ENCODE measurements at places on chromosomes 6 and 20. TPM values are rescaled to one million over a fixed set of nuclear protein-coding genes. Genes with fewer than 3 reads are reported as not detected.

GRCh38 chr20:14441201-14441600, 103.8 kb upstream of the FLRT3 start:
- DNase-seq: no peak
- H3K4me1 ChIP-seq: no peaks in the 10 kb centered on the region
- H3K27me3 ChIP-seq: no peaks in the 10 kb centered on the region
- H3K36me3 ChIP-seq: no peaks in the 10 kb centered on the region

DNA sequence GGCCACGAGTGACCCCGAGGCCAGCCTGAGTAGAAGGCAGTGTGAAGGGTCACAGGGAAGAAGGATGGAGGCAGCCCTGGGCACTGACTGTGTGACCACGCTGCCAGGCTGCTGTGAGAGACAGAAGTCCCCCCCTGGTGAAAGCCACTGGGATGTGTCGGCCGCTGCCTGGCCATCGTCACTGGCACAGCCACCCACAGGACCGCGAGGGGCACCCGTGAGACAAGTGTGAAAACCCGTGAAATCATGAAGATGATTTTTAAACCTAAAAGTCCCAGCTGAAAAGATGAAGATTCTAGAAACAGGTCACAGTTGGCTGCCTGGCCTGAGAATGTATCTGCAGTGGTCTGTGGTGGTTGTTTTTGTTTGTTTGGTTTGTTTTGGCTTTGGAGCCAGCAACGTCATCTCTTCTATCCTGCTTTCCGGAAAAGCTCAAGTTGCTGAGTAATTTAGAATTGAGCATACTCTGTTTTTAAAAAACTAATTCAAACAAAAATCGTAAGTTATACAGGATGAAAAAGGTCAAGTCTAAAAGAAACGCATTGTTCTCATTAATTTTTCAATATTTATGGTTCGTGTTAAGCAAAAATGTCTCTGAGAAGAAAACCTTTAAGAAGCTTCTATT, 94.7 kb downstream of the HUS1B start:
- DNase-seq: no peak
- H3K27me3 ChIP-seq: no peaks in the 10 kb centered on the region
- H3K4me1 ChIP-seq: peaks cover 46% of the 10 kb centered on the region
- H3K36me3 ChIP-seq: peaks cover 59% of the 10 kb centered on the region
- no peak overlapping the region for H3K4me3 ChIP-seq

GRCh38 chr20:35588397-35588796, 27.2 kb upstream of the SPAG4 start:
- no peaks in the 10 kb centered on the region for H3K36me3 ChIP-seq
- no peak overlapping the region for H3K27ac ChIP-seq
- peaks cover 2% of the 10 kb centered on the region for H3K27me3 ChIP-seq
- no peaks in the 10 kb centered on the region for H3K4me1 ChIP-seq
- H3K4me3 ChIP-seq: no peak overlapping the region

- H3K4me3 ChIP-seq: no peak overlapping the region
- peaks cover 13% of the 10 kb centered on the region for H3K36me3 ChIP-seq
- peaks cover 55% of the 10 kb centered on the region for H3K27me3 ChIP-seq
- peaks cover 3% of the 10 kb centered on the region for H3K4me1 ChIP-seq
Measured at GRCh38 chr6:28742668-28743270, 181.0 kb downstream of the TRIM27 start.

- no peak for DNase-seq
- no peak overlapping the region for H3K4me3 ChIP-seq
- H3K36me3 ChIP-seq: peaks cover 19% of the 10 kb centered on the region
- H3K27ac ChIP-seq: no peak overlapping the region
- no peaks in the 10 kb centered on the region for H3K27me3 ChIP-seq
Measured at GRCh38 chr6:75288023-75288422, 3.4 kb upstream of the TMEM30A start.

Gene GSTA3
- not detected for total RNA-seq

Gene CRISP3
- total RNA-seq: not detected

DNA sequence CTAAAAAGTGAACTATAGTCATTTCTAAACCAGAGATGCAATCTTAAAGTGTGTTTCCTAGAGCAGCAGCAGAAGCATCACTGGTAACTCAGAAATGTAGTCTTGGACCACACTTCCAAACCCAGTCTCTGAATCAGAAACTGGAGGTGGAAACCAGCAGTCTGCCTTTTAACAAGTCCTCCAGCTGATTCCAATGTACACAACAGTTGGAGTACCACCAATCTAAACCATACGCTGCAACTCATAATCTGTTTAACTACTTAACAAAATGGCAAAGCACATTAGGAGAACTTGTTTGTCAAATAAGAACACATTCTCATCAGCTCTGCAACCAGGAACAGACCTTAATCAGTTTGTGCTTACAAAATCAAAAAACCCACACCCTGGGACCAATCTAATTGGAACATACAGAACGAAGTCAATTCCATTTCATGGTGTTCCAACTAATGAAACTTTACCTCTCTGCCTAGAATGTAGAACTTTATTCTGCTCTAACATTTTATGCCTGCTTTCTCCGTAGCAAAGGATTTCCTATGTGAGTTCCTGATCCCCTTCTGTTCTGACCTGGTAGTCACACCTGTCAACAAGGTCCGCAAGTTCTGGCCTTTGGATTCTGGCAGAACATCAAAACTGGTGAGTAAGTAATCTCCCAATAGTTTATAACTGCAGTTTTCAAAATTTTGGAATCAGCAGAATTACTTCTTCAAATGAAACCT, 390.4 kb downstream of the HTR1B start:
- H3K36me3 ChIP-seq: no peaks in the 10 kb centered on the region
- H3K27ac ChIP-seq: no peak overlapping the region
- no peak for DNase-seq
- H3K4me1 ChIP-seq: no peaks in the 10 kb centered on the region
- H3K4me3 ChIP-seq: no peak overlapping the region
- no peaks in the 10 kb centered on the region for H3K27me3 ChIP-seq

- H3K4me1 ChIP-seq: peaks cover 4% of the 10 kb centered on the region
- no peaks in the 10 kb centered on the region for H3K36me3 ChIP-seq
- H3K27ac ChIP-seq: no peak overlapping the region
- H3K27me3 ChIP-seq: no peaks in the 10 kb centered on the region
- DNase-seq: no peak
Measured at GRCh38 chr20:61903575-61904340, 161.9 kb downstream of the TAF4 start.

Gene GINS1
- 28.0 TPM for total RNA-seq

DNA sequence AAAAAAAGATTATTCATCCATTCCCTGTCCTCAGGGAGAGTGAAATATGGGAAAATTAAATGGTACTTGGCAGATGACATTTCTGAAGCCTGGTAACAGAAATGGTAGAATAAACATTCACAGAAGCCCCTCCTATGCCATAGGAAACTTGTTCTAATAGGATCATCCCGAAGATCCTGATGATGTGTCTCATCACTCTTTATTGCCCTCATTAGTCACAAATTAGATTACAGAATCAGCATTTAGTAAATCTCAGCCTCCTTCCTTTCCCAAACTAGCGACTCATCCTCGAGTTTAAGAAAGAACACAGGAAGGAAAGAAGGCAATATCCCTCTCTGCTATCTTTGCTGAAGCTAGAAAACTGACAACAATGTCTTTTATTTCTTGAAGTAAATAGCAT, 154.4 kb downstream of the TMEM200A start:
- H3K4me1 ChIP-seq: peaks cover 36% of the 10 kb centered on the region
- no peak for DNase-seq
- H3K36me3 ChIP-seq: peaks cover 36% of the 10 kb centered on the region
- H3K27me3 ChIP-seq: no peaks in the 10 kb centered on the region
- no peak overlapping the region for H3K4me3 ChIP-seq
- H3K27ac ChIP-seq: no peak overlapping the region

Gene FAM50B
- total RNA-seq: 14.7 TPM

Gene PRPH2
- total RNA-seq: not detected

GRCh38 chr20:32437391-32438074, 79.4 kb downstream of the ASXL1 start:
- no peaks in the 10 kb centered on the region for H3K27me3 ChIP-seq
- H3K27ac ChIP-seq: peak overlapping the region; percentile 6

DNA sequence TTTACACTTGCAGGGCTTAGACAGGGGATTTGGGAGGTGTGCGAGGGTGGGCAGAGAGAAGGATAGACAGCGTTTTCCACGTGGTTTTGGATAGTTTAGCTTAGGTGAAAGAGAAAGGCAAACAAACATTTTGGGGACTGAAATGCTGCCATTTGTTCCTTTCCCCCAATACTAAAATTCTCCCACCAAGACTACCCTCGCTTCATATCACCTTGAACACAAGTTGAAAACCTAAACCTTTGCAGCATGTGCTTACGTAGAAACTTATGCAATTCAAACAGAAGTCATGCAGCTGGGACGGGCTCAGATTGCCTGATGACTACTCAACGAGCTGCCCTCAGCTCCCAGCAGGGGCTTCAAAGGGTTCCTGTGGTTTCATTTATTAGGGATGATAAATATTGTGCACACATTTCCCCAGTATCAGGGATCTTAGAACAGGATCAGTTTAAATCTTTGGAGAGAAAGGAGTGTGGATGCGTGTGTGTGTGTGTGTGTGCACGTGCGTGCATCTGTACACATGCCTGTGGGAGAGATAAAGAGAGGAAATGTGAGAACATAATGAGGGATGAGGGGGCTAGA, 77.3 kb downstream of the SLC22A23 start:
- no peak overlapping the region for H3K27ac ChIP-seq
- DNase-seq: no peak
- H3K4me1 ChIP-seq: peaks cover 5% of the 10 kb centered on the region
- no peak overlapping the region for H3K4me3 ChIP-seq
- H3K27me3 ChIP-seq: peaks cover 6% of the 10 kb centered on the region

DNA sequence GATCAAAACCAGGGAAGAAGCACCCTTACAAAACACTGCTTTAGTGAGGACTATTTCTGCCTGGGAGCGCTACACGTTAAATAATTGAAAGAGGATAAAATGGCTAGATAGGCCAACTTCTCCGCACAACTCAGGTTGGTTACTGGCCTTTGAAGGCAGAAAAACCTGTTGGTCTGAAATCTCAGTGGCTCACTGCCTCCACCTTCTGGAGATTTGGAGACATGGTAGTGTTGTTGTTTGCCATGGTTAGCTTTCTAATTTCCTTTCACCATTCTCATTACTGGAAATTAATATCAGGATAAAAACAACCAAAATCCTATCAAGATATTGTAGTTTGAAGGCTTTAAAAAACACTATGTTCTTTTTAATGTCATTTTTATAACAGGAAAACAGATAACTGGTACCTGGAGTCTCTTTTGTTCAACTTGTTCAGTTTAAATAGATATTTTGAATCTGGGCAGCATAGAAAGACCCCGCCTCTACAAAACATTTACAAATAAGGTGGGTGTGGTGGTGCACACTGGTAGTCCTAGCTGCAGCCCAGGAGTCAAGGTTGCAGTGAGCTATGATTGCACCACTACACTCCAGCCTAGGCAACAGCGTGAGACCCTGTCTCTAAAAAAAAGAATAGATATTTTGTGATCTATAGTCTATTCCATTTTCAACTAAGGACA, 27.5 kb upstream of the BCLAF1 start:
- no peak overlapping the region for H3K4me3 ChIP-seq
- no peaks in the 10 kb centered on the region for H3K4me1 ChIP-seq
- peak; percentile 66 for DNase-seq
- H3K27me3 ChIP-seq: peaks cover 6% of the 10 kb centered on the region

Gene HMGCLL1
- total RNA-seq: not detected

DNA sequence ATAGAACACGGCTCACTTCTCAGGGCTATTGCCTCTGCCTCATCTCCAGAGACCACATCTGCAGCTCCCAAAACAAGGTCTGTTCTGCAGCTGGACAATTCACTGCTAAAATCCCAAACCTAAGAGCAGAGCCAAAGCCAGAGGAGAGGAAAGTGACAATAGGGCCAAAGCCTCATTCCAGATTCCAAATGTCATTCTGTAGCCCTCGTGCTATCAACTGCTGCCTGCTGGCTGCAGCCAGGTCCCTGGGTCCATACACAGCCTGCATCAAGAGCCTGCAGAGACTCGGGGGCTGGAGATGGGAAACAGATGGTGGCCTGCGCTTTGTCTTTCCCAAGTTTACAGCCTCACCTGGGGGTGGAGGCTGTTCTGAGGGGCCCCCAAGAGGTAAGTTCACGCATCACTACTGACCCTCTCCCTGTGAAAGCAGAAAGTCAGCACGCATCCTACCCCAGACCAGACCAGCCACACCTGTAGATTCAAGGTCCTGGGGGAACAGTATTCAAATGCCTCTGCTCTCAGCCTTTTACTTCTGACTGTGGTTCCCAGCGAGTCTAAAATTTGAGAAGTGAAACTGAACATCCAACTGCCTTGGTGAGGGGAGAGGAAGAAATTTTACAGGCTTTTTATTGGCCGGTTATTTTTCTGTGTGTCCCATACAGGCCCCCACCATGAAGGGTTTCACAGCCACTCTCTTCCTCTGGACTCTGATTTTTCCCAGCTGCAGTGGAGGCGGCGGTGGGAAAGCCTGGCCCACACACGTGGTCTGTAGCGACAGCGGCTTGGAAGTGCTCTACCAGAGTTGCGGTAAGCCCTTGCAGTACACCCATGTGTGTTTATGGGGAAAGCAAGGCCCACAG, at the start of gene LY86:
TSS of gene LY86 (plus strand) at position 657 of the 860 bp plus-strand sequence. CDS start at position 672, 15 bp downstream.
- peak within 1 kb of the TSS; percentile 78 for H3K27ac ChIP-seq
- peak within 1 kb of the TSS; percentile 45 for H3K4me3 ChIP-seq
- peaks cover 22% of the 10 kb centered on the region for H3K36me3 ChIP-seq
- peaks cover 62% of the 10 kb centered on the region for H3K4me1 ChIP-seq

- peak; percentile 69 for DNase-seq
- peaks cover 11% of the 10 kb centered on the region for H3K36me3 ChIP-seq
- peaks cover 90% of the 10 kb centered on the region for H3K4me1 ChIP-seq
Measured at GRCh38 chr6:42045538-42046460, 4.5 kb upstream of the TAF8 start.

Gene SEMG1
- not detected for total RNA-seq

Gene HDGFL1
- total RNA-seq: not detected

Gene MYCT1
- total RNA-seq: not detected

- H3K4me3 ChIP-seq: no peak overlapping the region
- no peak for DNase-seq
- no peak overlapping the region for H3K27ac ChIP-seq
- no peaks in the 10 kb centered on the region for H3K36me3 ChIP-seq
Measured at GRCh38 chr6:112269979-112270566, 15.7 kb upstream of the LAMA4 start.

DNA sequence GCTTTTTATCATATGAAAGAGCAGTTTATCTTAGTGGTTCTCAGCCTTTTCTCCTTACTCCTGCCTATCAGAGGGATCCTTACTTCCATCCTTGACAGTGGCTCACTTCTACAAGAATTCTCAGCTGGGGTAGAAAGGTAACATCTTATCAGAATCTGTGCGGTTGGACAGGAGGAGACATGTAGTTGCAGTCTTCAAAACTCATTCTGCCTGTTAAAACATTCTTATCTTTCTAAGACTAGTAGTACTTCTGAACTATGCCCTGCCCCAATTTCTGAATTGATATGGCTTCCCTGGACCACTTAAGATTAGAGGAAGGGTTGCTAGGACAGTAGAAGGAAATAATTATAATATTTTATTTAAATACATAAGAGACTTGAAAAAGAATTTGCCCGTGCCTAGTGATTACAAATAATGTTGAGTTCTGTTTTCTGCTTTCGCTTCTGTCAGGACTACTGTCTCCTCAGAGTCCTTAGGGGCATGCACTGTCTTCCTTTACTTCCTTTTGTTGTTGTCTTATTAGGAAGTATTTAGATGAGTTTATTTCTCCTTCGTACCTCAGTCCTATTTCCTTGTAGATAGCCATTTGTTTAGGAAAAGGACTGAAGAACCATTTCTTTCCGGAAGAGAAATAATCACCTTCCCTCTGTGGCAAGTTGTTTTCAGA, 24.9 kb downstream of the BLTP3A start:
- H3K27me3 ChIP-seq: no peaks in the 10 kb centered on the region
- peaks cover 4% of the 10 kb centered on the region for H3K36me3 ChIP-seq
- H3K27ac ChIP-seq: no peak overlapping the region
- H3K4me1 ChIP-seq: peaks cover 1% of the 10 kb centered on the region
- no peak overlapping the region for H3K4me3 ChIP-seq
- no peak for DNase-seq

Gene INSM1
- not detected for total RNA-seq

Gene SNRNP48
- 16.5 TPM for total RNA-seq

Gene UNC5CL
- total RNA-seq: 1.6 TPM
